Stimulated activated CD8-positive, alpha-beta memory T cell treated with anti-CD3 and anti-CD28 coated beads, Interleukin-4, amount 100 ng/mL, for 1 hour (primary cell): ENCODE measurements at places on chromosomes 6 and 20.

GRCh38 chr6:42029062-42029685, 21.1 kb upstream of the TAF8 start:
- no peak for DNase-seq

- no peak for DNase-seq
Observed at GRCh38 chr6:43058531-43058930, 703 bp downstream of the MRPL2 start.

DNA sequence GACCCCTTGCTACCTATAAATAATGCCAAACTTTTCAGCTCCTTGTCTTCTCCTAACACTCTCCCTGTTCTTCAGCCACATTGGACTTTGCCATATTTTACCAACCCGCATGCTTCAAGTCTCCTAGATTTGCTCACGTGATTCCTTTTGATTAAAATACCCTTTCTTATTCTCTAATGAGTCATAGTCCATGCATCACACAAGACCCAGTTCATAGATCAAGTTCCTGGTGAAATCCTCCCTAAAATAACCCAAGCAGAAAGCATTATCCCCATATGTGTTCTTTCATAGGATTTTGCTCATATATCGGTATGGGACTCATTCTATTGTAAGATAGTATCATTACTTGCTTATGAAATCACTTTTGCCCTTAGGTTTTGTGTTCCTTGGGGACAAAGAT, 108.9 kb upstream of the STXBP5 start:
- no peak for DNase-seq

GRCh38 chr6:42788671-42789070, 6.8 kb downstream of the BICRAL start:
- DNase-seq: no peak

GRCh38 chr6:45571159-45571558, 193.4 kb upstream of the SUPT3H start:
- DNase-seq: no peak

DNA sequence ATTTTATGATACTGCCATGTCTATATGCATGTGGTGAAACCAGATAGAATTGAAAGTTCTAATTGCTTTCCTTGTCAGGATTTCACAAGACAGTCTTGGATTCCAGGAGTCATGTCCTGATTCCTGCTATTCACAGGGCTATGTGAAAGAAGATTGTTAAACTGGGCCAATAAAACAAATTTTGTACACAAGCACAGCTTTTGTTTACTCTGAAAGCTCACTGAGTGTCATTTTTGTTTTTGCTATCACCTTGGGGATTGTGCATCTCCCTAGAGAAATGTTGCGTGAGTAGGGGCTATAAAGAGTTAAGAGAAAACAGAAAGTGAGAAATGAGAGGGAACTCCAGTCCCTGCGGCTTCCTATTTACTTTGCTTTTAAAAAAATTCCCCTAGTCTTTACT, 627.5 kb downstream of the PKHD1 start:
- no peak for DNase-seq

- no peak for DNase-seq
Observed at GRCh38 chr6:148392671-148393070, 50.0 kb downstream of the SASH1 start.
